ENCODE measurements at places on chromosomes 1 and 21.
A peak's percentile ranks its signal among the peaks of the same experiment; 100 is the strongest.

DNA sequence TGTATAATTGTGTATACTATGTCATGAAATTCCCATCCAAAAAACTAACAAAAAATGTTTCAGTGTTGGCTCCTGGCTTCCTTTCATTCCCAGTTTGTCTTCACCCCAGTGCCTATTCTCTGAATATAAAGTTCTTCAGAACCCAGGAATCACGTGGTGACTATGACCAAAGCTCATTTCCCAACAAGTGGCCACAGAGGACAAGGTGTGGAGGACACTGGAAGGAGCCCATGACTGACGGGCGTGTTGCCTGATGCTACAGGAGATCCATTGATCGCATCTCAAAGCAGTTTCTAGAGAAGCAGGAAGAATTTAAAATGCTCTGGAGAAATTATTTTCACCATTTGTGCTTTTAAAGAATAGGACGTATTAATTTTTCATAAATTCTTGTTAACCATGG, 7.4 kb upstream of the GREM2 start:
- DNase-seq: no peak

DNA sequence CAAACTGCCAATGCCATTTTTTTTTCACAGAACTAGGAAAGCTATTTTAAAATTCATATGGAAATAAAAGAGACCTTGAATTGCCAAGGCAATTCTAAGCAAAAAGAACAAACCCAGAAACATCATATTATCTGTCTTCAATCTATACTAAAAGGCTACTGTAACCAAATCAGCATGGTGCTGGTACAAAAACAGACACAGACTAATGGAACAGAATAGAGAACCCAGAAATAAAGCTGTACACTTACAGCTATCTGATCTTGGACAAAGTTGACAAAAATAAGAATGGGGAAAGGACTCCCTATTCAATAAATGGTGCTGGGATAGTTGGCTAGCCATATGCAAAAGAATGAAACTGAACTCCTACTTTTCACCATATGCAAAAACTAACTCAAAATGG, 50.5 kb downstream of the RGS4 start:
- DNase-seq: no peak

GRCh38 chr1:208432346-208432745, 188.2 kb upstream of the PLXNA2 start:
- no peak for DNase-seq

DNA sequence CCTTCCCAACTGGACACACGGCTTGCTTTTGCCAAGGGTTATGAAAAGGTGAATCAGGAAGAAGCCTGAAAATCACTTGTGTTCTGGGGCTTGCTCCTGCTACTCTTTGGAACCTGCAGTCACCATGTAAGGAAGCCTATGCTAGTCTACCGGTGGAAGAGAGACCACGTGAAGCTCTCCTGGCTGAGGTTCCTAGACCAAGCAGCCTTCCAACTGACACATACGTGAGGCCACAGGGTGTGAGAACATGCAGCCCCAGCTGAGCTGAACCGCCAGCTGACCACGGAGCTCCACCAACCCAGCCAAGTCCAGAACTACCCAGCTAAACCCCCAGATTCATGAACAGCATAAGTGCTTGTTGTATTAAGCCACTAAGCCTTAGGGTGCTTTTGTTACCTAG, 72.8 kb upstream of the KRTAP19-8 start:
- no peak for DNase-seq

DNA sequence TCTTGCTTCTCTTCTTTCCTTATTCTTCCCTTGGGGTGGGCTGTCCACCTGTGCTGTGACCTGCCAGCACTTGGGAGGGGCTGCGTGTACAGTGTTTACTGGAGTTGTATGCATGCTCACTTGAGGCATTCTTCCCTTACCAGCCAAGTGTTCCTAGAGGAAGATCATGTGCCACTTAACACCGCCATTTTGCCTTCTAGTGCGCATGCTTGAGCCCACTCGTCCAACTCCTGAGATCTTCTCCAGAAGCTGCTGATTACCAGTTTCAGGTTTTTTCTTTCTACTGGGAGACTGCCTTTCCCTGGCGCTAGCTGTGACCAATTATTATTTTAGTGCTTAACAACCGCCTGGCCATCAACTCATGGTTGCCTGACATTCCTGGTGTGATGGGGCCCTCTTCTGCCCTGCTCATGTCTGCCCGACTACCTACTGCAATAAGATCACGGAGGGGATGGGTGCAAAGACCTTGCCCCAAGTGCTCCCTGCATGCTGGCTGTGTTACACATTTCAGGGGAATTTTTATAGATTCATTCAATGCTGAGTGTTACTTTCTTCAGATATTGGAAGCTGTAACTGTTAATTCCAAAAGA, 74.2 kb upstream of the B3GALT5 start:
- DNase-seq: no peak

DNA sequence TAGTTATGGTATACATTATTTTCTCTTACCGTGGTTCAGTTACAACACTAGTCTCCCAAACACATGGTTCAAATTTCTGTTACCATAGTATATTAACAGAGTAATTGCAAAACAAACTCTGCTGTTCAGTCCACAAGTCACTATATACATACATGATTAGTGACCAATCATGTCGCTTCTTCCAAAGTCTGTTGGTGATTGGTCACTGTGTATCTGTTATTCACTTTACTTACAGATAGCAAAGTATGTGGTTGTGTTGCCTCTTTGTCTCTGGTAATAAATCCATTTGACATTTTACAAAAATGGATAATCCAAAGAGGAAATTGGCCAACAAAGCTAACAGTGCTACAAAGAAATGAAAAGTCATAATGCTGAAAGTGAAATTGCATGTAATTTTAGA, 107.2 kb downstream of the RABGAP1L start:
- DNase-seq: no peak

- no peak for DNase-seq
These were observed 1.8 kb downstream of the SRM start for GRCh38 chr1:11058026-11058425.

DNA sequence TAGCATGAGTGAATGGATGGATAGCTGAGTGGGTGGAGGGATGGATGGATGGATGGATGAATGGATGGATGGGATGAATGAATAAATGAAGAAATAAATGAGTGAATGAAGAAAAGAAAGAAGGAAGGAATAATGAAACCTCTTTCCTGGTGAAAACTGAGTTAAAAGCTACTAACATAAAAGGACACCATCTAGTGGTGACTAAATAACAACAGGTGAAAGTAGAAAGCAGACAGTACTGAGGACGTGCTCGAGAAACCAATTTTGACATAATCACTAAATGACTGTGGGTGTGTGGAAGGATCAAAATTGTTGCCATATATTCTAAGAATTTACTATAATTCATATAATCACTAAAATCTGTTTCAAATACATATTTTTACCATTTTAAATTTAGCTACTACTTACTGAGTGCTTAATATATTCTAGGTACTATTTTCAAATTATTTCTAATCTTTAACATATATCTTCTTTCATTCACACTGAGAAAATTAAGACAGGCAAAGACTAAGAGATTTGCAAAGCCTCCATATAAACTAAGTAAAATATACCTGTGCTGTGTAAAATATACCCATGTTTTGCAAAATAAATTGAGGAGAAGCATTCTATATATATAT, 522.9 kb downstream of the LRRIQ3 start:
- no peak for DNase-seq

- DNase-seq: no peak
These were observed 86.9 kb downstream of the STUM start for GRCh38 chr1:226635456-226635941.

GRCh38 chr1:205172729-205173366, 38.7 kb downstream of the DSTYK start:
- DNase-seq: peak; percentile 67

- no peak for DNase-seq
These were observed at the start of gene STUM for GRCh38 chr1:226548256-226549093. Gene STUM (plus strand): TSS chr1:226548764. CDS start chr1:226548905, 141 bp downstream.

DNA sequence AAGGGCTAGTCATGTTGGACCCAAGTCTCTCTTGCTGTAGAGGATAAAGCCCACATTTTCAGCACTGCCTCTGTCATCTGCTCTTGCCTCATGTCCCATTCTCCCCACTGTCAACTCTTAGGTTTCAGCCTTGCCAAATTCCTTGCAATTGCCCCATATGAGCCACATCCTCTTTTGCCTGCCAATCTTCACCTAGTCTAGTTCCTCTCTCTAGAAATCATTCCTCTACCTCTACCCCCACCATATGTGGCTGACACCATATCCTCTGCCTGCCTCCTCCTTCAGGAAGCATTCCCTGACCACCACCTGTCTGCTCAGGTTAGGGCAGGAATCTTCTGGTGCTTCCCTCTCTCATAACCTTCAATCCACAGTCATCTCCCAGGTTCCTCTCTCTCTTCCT, 38.2 kb downstream of the SLC9A1 start:
- no peak for DNase-seq

DNA sequence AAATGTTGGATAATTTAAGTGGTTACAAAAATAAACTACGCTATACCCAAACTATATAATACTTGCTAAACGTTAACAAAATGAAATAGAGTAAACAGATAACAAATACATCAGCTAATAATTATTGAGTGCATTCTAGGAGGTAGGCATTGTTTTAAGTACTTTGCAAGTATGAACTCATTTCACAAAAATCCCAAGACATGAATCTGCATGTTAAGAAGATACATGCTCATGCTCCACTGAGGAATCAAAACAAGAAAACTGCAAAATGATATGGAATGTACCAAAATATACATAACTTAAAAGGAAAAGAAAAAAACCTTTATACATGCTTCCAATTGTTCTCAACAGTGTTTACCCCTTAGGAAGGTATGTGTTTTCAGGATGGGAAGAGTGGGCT, 2.5 kb downstream of the FRRS1 start:
- no peak for DNase-seq

GRCh38 chr1:233675446-233675845, 61.5 kb downstream of the KCNK1 start:
- no peak for DNase-seq

DNA sequence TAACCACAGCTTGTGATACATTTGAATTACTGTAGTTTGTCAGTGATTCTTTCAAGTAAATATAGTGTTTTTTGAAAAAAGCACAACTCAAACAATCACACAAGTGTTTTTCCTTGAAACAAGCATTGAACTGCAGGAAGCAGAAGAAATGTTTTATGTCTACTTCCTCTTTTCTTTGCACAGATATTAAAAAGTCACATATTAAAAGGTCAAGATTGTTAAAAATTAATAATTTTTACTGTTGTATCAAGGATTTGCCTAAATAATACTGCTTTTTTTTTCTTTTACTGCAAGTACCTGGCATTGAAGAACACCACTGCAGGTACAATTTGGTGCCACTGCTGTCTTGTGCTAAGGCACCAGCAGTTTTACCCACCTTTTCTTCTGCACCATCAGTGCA, 214.2 kb upstream of the C1orf105 start:
- no peak for DNase-seq

- no peak for DNase-seq
These were observed 40.1 kb downstream of the SERTAD4 start for GRCh38 chr1:210272666-210273065.

DNA sequence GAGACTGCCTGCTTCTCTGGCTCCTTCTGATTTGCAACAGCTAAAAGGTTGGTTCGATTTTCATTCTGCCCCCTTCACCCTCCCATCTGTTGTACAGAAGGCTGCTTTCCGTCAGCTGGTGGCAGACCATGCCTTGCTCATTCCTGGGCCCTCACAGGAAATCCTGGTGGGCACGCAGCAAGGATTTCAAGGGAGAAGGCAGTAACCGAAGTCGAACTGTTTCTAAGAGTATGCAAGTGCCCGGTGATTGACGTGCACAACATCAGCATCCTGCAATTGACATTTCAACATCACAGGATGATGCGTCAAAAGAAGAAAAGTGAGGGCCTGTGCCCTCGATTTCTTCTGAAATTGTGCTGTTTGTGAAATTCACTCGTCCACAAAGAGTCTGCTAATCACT, 83.8 kb downstream of the PLPP3 start:
- no peak for DNase-seq

- no peak for DNase-seq
These were observed 27.4 kb downstream of the MAP7D1 start for GRCh38 chr1:36183309-36183856.

GRCh38 chr1:16195518-16195905, 16.9 kb downstream of the ARHGEF19 start:
- DNase-seq: no peak

DNA sequence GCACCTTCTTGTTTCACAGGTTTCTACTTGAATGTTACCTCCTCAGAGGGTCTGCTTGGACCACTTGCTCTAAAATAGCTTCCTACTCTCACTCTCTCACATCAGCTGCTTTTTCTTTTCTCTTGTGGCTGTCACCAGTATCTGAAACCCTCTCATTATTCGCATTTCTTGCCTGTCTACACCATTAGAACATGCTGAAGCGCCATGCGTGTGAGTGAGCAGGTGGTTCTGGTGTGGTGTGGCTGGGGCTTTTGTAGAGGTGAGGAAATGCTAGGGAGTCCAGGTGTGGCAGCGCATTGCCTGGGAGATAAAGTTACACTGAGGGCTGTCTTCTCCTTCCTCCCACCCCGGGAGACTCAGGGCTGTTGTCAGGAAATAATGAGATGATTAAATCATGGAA, 4.1 kb downstream of the ZNF362 start:
- DNase-seq: no peak

GRCh38 chr1:244272471-244273261, 179.0 kb downstream of the ADSS2 start:
- DNase-seq: peak; percentile 69

DNA sequence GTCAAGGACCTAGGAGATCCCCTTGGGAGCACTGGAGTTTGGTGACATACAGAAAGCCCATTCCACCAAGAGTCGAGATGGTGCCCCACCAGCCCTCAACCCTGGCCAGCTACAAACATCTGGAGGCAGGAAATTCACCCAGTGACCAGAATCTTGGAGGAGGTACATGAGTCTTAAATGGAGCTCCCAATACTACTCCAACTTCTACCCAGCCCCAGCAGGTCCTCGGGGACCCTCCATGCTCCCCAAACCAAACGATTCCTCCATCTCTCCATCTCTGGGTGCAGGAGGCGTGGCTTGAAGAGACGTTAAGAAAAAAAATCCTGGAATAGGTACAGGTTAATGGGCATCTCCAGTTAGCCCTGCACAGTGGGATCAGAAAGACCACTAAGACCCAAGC, 5.5 kb upstream of the RASSF5 start:
- no peak for DNase-seq

DNA sequence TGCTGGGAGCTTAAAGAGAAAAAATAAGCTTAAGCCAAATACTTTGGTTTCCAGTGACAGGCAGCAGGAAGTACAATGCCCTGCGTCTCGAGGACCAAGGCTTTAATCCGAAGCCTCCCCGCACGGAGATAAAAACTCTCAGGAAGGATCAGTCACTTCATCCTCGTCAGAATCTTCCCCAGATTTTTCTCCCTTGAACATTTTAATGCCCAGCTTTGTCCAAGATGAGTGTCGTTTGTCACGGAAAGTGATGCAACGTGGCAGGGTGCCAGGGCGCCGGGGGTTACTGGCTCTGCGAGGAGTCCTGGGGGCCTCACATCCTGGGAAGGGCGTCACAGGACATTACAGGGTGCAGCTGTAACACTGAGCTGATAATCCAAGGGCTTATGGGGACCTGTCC, 25.2 kb upstream of the PCBP3 start:
- no peak for DNase-seq

- no peak for DNase-seq
These were observed 599.9 kb upstream of the RGS18 start for GRCh38 chr1:191558379-191558778.

GRCh38 chr21:39232861-39233291, 49.6 kb upstream of the PSMG1 start:
- no peak for DNase-seq

GRCh38 chr1:50108497-50109059, at the start of gene ELAVL4:
Gene ELAVL4 (plus strand): TSS chr1:50108920. CDS start chr1:50109190, 270 bp downstream.
- no peak for DNase-seq
